ENCODE measurements at places on chromosomes 11 and 22. TPM values are rescaled to one million over a fixed set of nuclear protein-coding genes. Genes with fewer than 3 reads are reported as not detected.

Gene ZBTB16
- 49.8 TPM for polyA plus RNA-seq

Gene ALG9
- 16.3 TPM for polyA plus RNA-seq

Gene JHY
- 3.2 TPM for polyA plus RNA-seq

Gene CHRM4
- 0.20 TPM for polyA plus RNA-seq

Gene PPP6R2
- polyA plus RNA-seq, result 36.2 TPM

Gene DGCR6L
- polyA plus RNA-seq, result 88.9 TPM

Gene FAM83F
- 3.6 TPM for polyA plus RNA-seq

Gene UCP3
- polyA plus RNA-seq, result 2.0 TPM

Gene ARVCF
- 21.7 TPM for polyA plus RNA-seq

Gene AQP11
- polyA plus RNA-seq, result 0.81 TPM

Gene TPCN2
- 7.0 TPM for polyA plus RNA-seq

Gene PHRF1
- polyA plus RNA-seq, result 17.0 TPM

Gene ZP1
- 0.16 TPM for polyA plus RNA-seq

Gene PANX2
- 0.68 TPM for polyA plus RNA-seq

Gene F2
- not detected for polyA plus RNA-seq

Gene ST3GAL4
- 57.5 TPM for polyA plus RNA-seq

Gene C11orf86
- polyA plus RNA-seq, result not detected

Gene GAS2
- 1.9 TPM for polyA plus RNA-seq

Gene TLCD5
- polyA plus RNA-seq, result 7.5 TPM

Gene ANKK1
- 0.14 TPM for polyA plus RNA-seq

Gene CNIH2
- 0.23 TPM for polyA plus RNA-seq

Gene ARHGEF17
- polyA plus RNA-seq, result 34.0 TPM

All from right cardiac atrium (tissue), 5 donors.